ENCODE measurements at places on chromosomes 1 and 21. TPM values are rescaled to one million over a fixed set of nuclear protein-coding genes. Genes with fewer than 3 reads are reported as not detected.

The LCE2B gene
- not detected for total RNA-seq

The OXCT2 gene
- 3.4 TPM for total RNA-seq

The HSF2BP gene
- total RNA-seq = 0.63 TPM

The WASF2 gene
- total RNA-seq = 110 TPM

The CACNA1E gene
- total RNA-seq = not detected

The CTSS gene
- 25.2 TPM for total RNA-seq

The RXFP4 gene
- not detected for total RNA-seq

The SLFNL1 gene
- 0.11 TPM for total RNA-seq

The NLRP3 gene
- 2.9 TPM for total RNA-seq

The FLG2 gene
- total RNA-seq = not detected

The SYTL1 gene
- total RNA-seq = 20.0 TPM

The RGS16 gene
- 79.4 TPM for total RNA-seq

The HCRTR1 gene
- total RNA-seq = not detected

The DMRTA2 gene
- total RNA-seq = not detected

The CD1C gene
- total RNA-seq = 0.78 TPM

The LDLRAD1 gene
- total RNA-seq = not detected
